ENCODE measurements at places on chromosomes 2 and 18.

- DNase-seq, result no peak
These were observed 74.2 kb upstream of the KLF7 start for GRCh38 chr2:207239754-207240494.

- DNase-seq, result no peak
These were observed 13.9 kb upstream of the PXDN start for GRCh38 chr2:1758171-1758570.

GRCh38 chr2:219207884-219208740, 1.5 kb downstream of the ZFAND2B start:
- DNase-seq, result no peak

DNA sequence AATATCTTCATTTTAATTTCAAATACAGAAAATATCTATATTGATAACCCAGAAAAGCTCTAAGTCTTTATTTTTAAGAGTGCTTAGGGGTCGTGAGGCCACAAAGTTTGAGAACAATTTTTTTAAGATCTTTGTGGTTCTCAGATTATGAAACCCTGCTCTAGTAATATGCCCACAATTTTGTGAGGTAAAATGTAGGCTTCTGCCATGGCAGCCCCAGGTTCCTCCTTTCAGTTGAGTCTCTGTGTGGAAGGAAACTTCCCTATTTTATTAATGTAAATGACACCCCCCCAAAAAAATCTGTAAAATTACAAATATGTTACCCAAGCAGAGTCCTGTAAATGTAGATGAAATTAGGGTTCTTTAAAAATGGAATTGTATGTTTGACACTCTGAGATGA, 600.5 kb downstream of the SATB2 start:
- no peak for DNase-seq

- no peak for DNase-seq
These were observed 12.1 kb downstream of the TMEM131 start for GRCh38 chr2:97983698-97984097.

GRCh38 chr2:77823028-77823427, 300.9 kb upstream of the LRRTM4 start:
- no peak for DNase-seq

- DNase-seq, result no peak
These were observed 81.7 kb downstream of the TMEM185B start for GRCh38 chr2:120141300-120142069.

- peak; percentile 27 for DNase-seq
These were observed 97.3 kb downstream of the SH3BP4 start for GRCh38 chr2:235049069-235049468.

DNA sequence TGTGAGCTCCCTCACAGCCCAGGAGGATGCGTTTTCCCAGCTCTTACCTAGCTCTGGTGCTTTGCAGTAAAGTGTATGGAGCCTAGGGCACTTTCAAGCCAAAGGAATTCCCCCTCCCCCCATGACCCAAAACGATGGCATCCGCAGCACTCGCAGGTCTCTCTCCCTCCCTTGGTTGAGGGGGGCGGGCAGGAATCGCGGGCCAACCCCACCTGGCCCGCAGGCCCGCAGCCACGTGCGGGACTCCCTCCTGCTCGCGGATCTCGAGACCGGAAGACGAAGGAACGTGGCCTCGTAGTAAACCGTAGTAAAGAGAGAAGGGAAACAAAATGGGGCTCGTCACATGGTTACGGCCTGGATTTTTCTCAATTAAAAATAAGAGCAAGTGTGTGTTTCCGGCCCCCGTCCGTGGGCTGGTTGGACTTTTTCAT, 8.5 kb downstream of the IRS1 start:
- DNase-seq, result no peak

GRCh38 chr2:27263287-27264252, 723 bp upstream of the SLC30A3 start:
- no peak for DNase-seq

DNA sequence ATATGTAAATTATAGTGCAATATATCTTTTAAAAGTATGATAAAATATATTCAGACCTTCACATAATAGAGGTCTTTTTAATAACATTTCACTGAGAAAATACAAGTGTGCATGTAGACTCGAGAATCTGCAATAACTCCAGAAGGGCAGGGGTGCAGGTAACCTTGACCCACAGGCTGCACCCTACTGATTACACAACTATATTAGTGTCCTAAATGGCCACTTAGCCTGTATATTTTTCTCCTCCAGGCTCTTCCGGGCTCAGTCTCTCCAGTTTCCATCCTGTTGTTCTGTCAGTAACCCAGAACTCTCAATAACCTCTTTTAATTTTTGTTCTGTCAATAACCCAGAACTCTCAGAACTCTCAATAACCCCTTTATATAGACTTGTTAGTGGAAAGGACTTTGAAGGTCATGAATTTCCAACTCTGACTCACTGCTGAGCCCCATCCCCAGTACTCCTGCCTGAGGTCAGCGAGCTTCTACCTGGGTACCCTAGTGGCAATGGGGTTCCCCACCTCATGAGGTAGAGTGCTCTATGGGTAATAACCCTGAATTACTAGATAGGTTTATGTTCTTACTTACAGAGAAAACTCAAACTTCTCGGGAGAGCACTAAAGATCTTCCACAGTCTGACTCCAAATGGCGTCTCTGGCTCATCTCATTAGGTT, 8.4 kb upstream of the TTR start:
- DNase-seq, result no peak

GRCh38 chr2:181628590-181629585, 28.0 kb downstream of the CERKL start:
- DNase-seq, result no peak

- DNase-seq, result no peak
These were observed 73.8 kb downstream of the TGFA start for GRCh38 chr2:70479816-70480215.

DNA sequence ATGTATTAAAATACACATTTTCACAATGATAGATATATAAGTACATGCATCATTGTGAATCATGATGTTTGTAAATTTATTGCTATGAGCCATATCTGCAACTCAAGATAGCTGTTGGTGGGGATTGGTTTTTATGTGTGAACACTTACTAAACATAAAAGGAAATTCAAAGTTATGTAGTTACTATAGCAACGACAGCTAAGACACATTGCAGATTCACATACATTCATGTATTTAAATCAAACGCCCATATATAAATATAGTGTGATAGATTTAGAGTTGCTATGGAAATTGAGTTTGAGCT, 65.6 kb downstream of the MAPRE2 start:
- DNase-seq, result no peak

GRCh38 chr18:45171679-45172191, 443.5 kb upstream of the SLC14A2 start:
- DNase-seq, result no peak

DNA sequence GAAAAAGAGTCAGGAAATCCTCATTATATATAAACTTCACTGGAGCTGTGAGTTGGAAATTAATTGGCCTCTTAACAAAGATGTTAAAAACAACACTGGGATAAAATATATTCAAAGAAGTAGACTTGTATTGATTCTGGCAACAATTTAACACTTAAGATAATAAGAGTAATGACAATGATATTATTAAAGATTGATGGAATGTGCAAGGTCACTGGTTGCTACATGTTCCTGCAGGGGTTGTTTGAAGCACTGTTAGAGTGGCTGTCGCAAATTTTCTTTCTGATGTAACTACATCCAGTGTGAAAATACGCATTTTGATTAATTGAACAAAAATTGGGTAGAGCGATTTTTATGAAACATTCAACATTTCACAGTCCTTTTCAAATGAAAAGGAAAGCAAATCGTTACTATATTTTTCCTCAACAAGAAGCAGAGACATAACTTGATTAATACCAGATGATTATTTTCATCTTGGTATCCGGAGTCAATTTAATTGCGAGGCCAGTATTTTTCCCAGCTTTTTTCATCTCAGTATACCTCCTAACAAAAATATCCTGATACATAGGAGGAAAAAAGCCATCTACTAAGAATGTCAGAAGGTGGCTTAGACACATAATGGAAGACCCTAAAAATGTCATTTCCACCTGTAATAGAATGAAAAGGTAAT, 6.1 kb downstream of the PTGR3 start:
- DNase-seq, result no peak

DNA sequence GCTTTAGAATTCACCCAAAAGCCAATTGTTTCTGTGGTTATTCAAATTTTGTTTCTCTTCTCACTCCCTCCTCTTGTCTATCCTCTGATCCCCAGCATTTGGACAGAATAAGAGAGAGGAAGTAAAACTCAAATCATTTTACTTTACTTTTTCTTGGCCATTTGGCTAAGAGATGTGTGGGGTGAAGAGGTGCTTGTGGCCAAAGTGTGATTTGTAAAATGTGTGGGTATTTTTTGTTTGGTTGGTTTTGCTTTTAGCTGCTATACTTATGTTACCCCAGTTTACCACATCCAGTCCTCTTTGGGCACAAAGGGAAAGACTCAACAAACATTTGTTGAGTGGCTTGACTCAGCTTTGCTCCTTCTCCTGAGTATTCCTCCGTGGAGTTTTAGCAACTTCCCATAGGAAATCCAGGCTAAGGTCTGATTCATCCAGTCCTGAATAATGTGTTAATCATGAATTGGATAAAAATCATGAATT, 109.1 kb upstream of the CYP1B1 start:
- DNase-seq, result no peak

- no peak for DNase-seq
These were observed 640 bp downstream of the SLC39A6 start for GRCh38 chr18:36128530-36128870.

GRCh38 chr18:59706499-59706898, 9.3 kb upstream of the CCBE1 start:
- no peak for DNase-seq

DNA sequence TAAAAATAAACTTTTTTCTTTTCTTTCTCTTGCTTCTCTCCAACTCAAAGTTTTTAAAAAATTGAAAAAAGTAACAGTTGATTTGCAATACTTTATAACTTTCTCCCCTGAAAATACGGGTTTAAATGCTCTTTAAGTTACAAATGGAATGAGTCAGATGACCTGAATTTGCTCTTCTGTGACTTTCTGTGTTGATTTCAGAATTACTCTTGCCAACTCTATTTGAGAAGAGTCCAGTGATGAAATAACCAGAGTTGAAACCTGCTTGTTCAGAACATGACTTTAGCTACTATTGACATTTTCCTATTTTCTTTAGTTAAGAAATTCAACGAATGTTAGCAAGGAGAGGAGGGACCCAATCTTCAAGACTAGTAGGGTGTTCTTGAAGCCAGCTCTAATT, 146.1 kb upstream of the ZSWIM2 start:
- no peak for DNase-seq

DNA sequence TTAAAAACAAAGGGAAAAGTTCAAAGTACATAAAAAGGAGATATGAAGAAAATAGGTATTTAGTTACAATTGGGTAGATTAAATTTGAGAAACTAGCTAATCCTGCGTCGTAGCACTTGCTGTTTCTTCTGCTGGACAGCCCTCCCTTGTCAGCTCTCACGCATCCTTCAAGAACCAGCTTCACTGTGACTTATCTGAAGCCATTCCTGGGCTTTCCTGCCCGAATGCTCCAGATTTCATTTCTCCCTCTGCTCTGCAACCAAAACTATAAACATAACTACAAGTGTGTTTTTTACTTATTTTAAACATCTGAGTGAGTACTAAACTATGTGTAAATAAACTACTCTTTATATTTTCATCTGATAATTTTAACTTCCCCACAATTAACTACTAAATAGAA, 149.2 kb downstream of the MTCL1 start:
- DNase-seq, result no peak

GRCh38 chr2:174635776-174636404, 38.3 kb upstream of the WIPF1 start:
- DNase-seq, result no peak

DNA sequence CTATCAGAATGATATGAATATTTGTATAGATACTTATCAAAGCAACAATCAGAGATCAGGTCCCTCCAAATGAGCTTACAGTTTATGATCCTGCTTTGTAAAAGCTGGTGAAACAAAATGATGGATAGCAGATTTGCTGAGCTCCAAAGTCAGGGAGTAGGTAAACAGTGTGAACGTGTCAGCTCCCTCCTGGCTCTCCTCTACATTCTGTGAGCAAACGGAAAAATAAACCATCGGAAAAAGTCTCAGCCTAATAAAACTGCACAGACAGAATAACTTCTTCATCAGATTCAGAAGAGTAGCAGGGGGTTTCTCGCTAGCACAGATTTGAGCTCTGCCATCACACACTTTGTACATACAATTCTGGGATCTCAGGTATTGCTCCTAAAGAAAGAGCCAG, 51.3 kb downstream of the BCL11A start:
- peak; percentile 9 for DNase-seq

GRCh38 chr2:219228911-219229304, 528 bp downstream of the ATG9A start:
- no peak for DNase-seq

- DNase-seq, result no peak
These were observed 655.2 kb downstream of the EPHA4 start for GRCh38 chr2:220916931-220917330.
